Neural crest cell (in vitro differentiated cells): ENCODE measurements at places on chromosomes 7 and 10. TPM values are rescaled to one million over a fixed set of nuclear protein-coding genes. Genes with fewer than 3 reads are reported as not detected.

The TMEM196 gene
- total RNA-seq: 0.55 and 0.65 TPM in 2 replicates

DNA sequence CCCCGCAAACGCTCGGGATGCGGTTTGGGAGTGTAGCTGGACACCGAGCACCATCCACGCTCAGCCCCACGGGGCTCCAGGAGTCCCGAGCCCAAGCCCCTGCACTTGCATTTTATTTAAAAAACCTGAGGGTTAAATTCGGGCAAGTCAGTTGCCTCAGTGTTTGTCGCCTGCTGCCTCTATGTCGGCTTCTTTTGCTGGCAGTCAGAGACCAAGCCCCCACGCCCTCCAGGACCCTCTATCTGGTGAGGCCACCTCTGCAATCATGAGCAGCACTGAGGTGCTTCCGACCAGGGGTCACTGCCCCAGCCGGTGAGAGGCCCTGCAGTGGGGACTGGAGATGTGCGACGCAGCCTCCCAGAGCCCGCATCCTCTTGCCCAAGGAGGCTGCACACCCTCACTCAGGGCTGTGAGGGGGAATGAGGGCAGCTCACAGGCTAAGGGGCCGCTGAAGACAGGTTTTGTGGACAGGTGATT is 13.3 kb upstream of the ZNF273 start:
- DNase-seq: no peak

GRCh38 chr7:25596443-25596842 is 368.2 kb upstream of the NPVF start:
- no peak for DNase-seq

DNA sequence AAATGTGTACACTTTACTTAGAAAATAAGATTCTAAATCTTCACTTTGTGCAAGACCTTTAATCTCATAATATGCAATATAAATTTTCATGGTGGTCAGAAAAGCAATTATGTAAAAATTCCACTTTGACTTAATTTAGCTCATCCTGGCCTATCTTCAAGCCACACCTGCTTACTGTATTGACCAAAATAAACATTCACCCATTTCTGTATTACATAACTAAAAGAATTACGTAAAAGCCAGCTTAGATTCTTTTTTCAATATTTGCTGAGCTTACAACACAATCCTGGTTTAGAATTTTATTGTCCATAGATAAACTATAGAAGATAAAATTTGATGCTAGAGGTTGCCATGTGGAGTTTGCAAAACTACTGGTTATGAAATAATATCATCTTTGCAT is 172.9 kb upstream of the GRM3 start:
- no peak for DNase-seq

GRCh38 chr7:24863626-24864025 is 106.4 kb upstream of the GSDME start:
- DNase-seq: no peak
